ENCODE measurements at places on chromosomes 7 and 10.

DNA sequence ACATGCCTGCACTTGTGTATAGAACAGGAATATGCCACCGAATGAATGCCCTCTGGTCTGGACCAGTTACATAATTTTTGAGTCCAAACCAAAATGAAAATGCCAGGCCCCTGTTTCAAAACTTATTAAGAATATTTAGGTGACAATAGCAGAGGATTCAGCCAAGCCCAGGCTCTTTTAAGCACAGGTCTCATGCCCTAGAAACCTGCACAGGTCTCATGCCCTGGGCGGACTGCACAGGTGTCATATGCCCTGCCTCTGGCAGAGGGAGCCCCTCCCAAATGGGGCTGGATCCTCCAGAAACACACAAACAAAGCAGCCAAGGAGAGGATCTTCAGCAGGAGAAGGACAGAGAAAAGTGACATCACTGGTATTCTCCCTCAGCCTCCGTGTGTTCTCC lies 605.4 kb upstream of the NRP1 start:
- DNase-seq: no peak

DNA sequence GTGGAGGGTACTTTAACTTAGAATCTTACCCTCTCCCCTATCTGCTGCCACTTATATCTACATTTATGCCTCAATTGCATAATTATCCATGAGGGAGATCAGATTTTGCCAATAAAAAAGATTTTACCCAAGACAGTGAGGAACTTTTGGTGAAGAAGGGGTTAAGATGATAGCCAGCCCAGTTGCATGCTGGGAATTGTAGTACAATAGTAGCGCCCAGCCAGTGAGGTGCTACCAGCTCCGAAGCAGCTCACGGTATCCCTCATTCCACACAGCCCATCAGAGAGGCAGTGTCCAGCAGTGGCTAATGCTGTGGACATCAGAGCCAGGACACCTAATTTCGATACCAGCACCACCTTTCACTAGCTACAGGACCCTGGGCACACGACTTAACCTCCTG lies 5.9 kb upstream of the LGI1 start:
- no peak for DNase-seq

- no peak for DNase-seq
Observed at GRCh38 chr7:45163692-45164052, 6.1 kb downstream of the RAMP3 start.

GRCh38 chr7:23315366-23315765 lies 16.2 kb downstream of the MALSU1 start:
- DNase-seq: no peak

GRCh38 chr7:158317238-158318205 lies 270.1 kb downstream of the PTPRN2 start:
- no peak for DNase-seq

DNA sequence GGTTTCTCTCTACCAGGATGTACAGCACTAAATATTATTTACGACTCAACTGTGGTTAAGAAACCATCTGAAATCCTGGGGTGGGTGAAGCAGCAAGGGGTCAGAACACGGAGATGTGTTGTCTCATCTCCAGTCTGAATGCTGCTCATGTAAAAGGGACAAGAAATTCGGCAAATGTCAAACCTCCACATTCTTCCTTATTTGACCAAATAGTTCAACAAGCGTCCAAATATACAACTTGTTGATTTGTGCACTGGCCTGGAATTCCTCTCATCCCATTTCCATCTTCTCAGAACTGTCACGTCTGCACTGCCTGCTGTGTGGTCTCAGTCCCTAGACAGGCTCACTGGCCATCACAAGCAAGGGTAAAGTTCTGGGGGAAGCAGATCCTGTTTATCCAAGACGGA lies 520.0 kb downstream of the PARD3 start:
- no peak for DNase-seq

DNA sequence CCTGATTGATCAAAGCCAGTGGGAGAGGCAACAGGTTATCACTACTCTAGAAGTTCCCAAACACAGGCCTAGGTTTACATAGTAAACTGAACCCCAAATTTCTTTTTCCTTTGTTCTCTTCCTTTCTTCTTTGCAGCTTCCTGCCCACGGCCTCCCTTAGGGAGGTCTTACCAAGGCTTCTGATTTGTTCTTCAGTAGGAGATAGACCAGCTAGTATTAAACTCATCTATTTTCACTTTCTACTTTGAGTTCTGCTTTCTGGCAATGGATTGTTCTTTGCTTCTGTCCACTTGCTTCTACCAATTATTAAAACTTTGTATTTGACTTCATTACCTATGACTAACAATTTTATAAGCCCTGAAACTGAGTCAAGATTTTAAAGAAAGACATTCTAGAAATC lies 251.2 kb upstream of the FZD1 start:
- DNase-seq: no peak

- no peak for DNase-seq
Observed at GRCh38 chr7:105580022-105580740, 1.1 kb downstream of the EFCAB10 start.

GRCh38 chr7:7709291-7709690 lies 9.1 kb downstream of the RPA3 start:
- no peak for DNase-seq

DNA sequence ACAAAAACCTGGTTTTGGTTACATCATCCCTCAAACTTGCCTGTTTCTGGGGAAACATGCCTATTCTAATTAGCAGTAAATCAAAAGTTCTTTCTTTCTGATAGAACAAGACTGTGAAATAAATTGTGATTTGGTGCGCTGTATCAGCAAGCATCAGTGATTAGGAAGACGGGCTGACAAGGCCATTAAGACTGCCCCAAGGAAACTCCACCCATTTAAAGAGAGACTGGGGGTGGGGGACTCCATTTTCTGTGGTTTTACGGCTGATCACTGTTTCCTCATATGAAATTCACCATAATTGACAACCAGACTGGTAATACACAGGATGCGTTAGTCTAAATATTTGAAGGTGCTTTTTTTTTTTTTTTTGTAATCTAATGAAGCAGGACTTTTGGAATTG lies 68.7 kb downstream of the MBL2 start:
- DNase-seq: no peak

- no peak for DNase-seq
Observed at GRCh38 chr10:21670391-21670790, 136.4 kb downstream of the MLLT10 start.

GRCh38 chr7:80330434-80330833 lies 181.4 kb downstream of the GNAT3 start:
- no peak for DNase-seq

DNA sequence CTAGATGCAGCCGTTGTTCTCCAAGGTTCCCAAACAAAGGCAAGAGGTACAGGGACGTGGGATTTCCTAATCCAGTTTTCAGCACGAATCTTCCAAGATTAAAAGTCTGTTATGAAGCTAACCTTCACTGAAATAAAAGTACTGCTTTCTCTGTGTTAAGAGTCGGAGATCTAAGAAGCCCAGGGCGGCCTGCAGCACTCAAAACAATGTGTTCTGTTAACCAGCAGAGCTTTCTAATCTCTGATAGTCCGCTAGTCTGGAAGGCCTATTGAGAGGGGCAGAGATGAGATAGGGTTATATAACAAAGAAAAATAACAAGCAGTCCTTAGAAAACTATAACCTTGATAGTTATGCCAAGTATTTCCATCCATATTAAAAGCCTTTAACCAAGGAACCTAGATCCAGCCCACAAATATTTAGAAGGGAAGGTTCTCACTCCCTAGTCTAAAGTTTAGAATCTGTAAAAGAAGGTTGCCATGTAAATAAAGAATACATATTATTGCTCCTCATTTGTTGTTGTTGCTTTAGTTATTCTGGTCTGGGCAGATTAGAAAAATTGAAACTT lies 106.3 kb upstream of the SVIL start:
- DNase-seq: no peak

GRCh38 chr7:44629829-44630522 lies 23.5 kb downstream of the OGDH start:
- DNase-seq: no peak
